ENCODE measurements at places on chromosomes 12 and 14.
A peak's percentile ranks its signal among the peaks of the same experiment; 100 is the strongest.

- DNase-seq, result no peak
Observed at GRCh38 chr12:114873656-114874055, 189.7 kb upstream of the TBX3 start.

DNA sequence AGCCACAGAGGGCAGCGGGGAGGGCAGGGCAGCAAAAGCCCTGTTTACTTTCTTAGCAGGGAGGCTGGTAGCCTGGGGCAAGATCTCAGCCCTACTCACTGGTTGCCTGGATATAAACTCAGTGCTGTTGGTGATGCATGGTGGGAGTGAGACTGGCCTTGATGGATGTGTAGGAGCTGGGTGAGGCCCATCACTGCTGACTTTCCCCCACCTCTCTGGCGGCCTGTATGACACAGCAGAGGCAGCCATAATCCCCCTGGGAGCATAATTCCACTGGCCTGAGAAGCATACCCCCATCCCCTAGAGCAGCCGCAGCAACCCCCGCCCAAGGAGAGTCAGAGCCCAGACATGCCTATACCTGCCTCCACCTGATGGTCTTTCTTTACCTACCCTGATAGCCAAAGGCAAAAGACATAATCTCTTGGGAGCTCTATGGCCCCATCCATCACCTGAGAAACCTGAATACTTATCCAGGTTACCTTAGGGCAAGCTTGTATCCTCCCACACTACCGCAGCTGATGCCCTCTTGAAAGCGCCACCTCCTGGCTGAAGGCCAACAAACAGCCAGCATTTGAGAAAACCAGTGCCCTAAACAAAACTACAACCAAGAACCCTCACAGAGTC is 59.3 kb downstream of the DNAI7 start:
- DNase-seq, result peak; percentile 38

DNA sequence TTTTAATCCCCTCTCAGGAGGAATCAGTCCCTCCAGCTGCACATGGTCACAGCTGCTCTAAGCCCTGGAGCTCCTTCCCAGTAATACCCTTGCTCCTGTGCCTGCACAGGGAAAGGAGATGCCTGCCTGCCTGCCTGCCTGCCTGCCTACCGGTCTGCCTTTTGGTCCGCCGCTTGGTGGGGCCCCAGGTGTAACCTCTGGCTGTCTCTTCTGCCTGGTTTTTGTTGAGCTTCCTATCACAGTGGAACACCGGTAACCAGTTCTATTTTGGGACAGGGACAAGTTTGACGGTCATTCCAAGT is 99.8 kb downstream of the DAD1 start:
- no peak for DNase-seq

GRCh38 chr12:123441523-123442164 is 5.2 kb upstream of the RILPL2 start:
- no peak for DNase-seq

DNA sequence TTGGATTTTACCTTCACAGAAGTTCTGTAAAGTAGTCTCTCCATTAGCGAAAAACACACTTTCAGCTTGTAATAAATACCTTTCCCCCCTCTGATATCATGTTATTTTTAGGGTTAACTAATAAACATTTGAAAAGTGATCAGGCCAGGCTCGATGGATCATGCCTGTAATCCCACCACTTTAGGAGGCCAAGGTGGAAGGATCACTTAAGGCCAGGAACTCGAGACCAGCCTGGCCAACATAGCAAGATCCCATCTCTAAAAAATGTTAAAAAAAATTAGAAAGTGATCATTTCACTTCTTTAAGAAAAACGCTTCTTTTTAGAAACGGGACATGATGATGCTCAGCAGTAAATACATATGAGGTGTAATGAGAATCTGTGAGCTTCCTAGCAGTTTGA is 2.0 kb downstream of the CDKL1 start:
- no peak for DNase-seq

DNA sequence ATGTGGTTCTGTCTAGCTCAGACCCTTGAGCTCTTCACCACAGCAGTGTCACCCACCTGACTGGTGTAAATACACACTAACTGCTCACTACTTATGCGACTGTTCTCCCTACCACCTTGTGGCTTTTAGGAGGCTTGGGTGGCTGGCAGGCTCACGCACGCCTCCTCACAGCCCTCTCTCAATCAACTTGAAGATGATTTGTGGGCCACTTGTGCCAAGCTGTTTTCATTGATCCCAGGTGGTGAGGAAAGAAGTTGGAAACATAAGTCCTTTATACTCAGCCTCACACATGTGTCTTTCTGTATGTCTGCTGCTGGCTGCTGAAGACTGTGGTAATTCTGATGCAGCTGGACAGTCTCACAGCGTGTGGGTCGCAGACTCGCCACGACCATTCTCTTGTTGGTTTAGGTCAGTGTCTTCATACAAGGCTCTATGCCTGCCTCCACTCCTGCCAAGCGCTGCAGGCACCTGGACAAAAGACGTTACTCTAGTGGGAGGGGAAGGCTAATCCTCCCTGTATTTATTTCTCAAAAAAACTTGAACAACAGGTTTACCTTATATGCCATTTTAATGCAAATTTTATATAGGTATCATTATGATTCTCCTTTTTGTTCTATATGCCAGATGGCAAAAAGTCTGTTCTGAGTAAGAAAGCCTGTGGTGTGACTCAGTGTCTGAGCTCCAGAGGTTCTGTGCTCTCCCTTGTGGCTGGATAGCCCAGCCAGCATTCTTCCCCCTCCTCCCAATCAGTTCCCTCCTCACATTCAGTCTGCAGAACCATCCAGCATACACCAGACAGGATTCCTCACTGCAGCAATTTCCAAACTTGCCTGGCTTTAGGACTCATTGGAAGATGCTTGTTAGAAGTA is 115.6 kb downstream of the DIP2B start:
- DNase-seq, result no peak

DNA sequence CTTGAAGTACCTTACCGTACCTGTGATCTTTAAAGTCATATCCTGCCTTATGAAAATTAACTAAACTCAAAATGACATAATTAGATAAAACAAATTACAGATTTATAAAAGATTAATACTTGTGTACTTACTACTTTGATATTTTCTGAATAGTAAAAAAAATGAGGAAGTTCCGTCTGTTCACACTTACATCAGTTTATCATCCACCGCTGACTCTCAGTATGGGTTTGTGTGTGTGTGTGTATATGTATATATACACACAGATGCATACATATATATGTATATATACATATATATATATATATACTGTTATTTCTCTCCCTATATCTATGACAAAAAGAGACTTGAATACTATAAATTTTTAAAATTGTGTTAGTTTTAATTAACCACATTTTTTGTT is 65.0 kb upstream of the MON2 start:
- DNase-seq, result peak; percentile 13

DNA sequence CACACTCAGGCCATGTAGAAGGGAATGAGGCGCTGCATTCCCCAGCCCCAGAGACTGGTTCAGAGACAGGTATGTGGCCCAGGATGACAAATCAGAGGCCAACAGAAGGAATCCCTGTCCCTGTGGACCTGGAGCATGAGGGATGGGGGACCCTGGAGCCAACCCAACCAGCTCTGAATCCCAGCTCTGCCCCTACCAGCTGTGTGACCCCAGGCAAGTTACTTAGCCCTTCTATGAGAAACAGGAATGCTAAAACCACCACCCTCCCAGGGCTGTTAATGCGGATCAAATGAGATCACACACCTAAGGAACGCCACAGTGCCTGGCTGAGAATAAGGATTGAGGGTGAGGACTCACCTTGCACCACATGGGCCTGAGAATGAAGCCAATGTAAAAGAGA is 15.6 kb downstream of the ITPK1 start:
- no peak for DNase-seq

- peak; percentile 84 for DNase-seq
Observed at GRCh38 chr14:64823305-64823861, 56.3 kb downstream of the SPTB start.

GRCh38 chr12:15600223-15600935 is 188.8 kb downstream of the EPS8 start:
- DNase-seq, result no peak

- no peak for DNase-seq
Observed at GRCh38 chr14:66074537-66074936, 411.6 kb upstream of the CCDC196 start.

- DNase-seq, result no peak
Observed at GRCh38 chr12:14741153-14741552, 44.8 kb upstream of the GUCY2C start.

DNA sequence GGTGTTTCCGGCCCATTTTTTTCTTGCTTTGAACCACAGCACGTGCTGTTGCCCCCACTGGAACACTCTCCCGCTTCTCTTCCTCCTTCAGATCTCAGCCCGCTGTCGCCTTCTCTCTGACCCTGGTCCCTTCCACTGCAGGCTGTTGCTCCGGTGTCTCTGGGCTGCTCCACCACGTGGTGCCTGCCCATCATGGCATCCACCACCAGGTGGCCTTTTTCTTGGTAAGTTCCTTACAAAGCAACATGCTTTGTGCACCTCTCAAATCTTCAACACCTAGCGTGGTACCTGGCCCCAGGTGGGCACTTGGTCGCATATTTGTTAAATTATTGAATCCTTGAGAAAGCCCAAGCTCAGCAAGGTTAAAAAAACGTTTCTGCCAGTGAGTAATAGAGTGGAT is 19.1 kb downstream of the TUNAR start:
- DNase-seq, result peak; percentile 22

GRCh38 chr14:35375558-35376025 is 29.0 kb downstream of the NFKBIA start:
- DNase-seq, result no peak

- no peak for DNase-seq
Observed at GRCh38 chr12:4939418-4940023, 29.8 kb downstream of the KCNA1 start.

- DNase-seq, result no peak
Observed at GRCh38 chr14:29442696-29443095, 485.0 kb downstream of the PRKD1 start.

DNA sequence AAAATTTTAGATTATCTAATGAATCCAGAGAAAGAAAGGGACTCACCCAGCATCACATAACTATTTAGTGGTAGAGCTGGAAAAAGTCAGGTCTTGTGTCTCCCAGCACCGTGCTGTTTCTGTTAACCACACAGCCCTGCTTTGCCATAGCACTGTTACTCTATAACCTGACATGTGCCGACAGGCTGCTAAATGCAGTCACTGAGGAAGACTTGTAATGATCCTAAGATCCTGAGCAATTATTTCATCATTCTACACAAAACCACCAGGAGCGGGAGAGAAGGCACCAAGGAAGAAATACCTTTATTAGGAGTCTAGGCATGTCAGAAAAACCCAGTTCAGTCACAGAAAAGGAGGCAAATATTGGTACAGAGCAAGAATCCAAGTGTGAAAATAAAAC is 3.1 kb upstream of the NOXRED1 start:
- DNase-seq, result no peak

DNA sequence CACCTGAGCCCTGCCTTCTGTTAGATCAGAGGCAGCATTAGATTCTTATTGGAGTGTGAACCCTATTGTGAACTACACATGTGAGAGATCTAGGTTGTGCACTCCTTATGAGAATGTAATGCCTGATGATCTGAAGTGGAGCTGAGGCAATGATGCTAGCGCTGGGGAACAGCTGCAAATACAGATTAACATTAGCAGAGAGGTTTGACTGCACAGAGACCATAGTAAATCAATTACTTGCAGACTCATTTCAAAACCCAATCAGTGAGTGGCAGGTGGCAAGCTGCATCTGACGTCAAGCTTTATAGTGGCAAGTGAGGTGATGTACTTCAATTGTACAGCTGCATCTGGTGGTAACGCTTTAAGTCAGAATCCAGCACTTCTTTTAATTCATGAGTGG is 141.6 kb downstream of the GPHN start:
- DNase-seq, result no peak

- no peak for DNase-seq
Observed at GRCh38 chr12:47977046-47977771, 13.8 kb downstream of the TMEM106C start.

DNA sequence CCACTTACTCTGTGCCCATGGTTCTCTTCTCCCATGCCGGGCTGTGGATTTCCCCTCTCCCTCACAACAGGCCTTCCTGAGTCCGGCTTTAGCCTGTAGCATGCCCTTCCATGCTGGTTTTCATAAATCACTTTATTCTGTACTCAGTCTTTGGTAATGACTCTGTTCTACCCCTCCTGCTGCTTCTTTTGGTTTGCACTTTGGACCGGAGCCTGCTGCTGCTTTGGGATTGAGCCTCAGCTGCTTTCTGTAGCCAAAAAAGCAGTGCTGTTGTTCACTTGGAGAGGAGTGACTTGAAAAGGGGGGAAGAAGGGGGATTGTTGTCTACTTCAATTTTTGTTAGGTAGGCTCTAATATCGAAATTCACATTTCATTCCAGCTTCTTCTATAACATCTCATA is 8.5 kb upstream of the SLC6A13 start:
- no peak for DNase-seq

GRCh38 chr12:116916122-116916521 is 5.4 kb downstream of the FBXW8 start:
- peak; percentile 32 for DNase-seq

GRCh38 chr14:79419571-79420327 is 791.6 kb downstream of the DIO2 start:
- DNase-seq, result no peak

- DNase-seq, result no peak
Observed at GRCh38 chr12:77033658-77034536, 31.5 kb downstream of the E2F7 start.

DNA sequence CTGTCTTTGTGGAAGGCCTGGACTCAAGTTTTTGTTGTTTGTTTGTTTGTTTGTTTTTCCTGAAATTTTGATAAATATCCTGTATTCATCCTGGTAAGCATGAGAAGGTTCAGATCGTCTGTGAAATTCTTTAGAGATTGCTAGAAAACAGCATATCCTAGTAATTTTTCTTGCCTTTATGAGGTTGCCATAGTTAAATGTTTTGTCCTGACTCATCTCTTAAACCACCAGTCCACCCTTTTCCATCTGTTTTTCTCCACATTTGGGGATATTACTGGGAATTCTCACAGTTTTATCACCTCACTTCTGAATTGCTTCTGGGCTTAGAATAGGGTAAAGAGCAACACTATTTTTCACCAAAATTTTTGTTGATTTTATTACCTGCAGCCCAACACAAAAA is 248.3 kb downstream of the FBXL14 start:
- no peak for DNase-seq

- no peak for DNase-seq
Observed at GRCh38 chr14:35786856-35787255, 22.2 kb downstream of the RALGAPA1 start.

GRCh38 chr12:101243074-101243473 is 33.0 kb upstream of the SLC5A8 start:
- DNase-seq, result no peak

Measured in NB4 (cell line).